ENCODE measurements at places on chromosomes 16 and 17. TPM values are rescaled to one million over a fixed set of nuclear protein-coding genes. Genes with fewer than 3 reads are reported as not detected.

GAS7 gene
- 4.9 TPM for total RNA-seq

CCL7 gene
- total RNA-seq, result not detected

LITAFD gene
- not detected for total RNA-seq

TERB1 gene
- total RNA-seq, result 0.09 TPM

LPO gene
- total RNA-seq, result not detected

MLYCD gene
- 3.3 TPM for total RNA-seq

CMTM3 gene
- 5.4 TPM for total RNA-seq

CCL16 gene
- total RNA-seq, result not detected

CCL5 gene
- not detected for total RNA-seq

TMEM88 gene
- 0.16 TPM for total RNA-seq

TAC4 gene
- not detected for total RNA-seq

GCGR gene
- total RNA-seq, result not detected

JPT2 gene
- 7.3 TPM for total RNA-seq

CRYBA1 gene
- not detected for total RNA-seq

TVP23C gene
- total RNA-seq, result 32.6 TPM

YBX2 gene
- total RNA-seq, result not detected

CTRL gene
- total RNA-seq, result 2.3 TPM

IL17C gene
- not detected for total RNA-seq

CES5A gene
- total RNA-seq, result not detected

CACNA1H gene
- under 0.01 TPM for total RNA-seq

Measured in bronchial smooth muscle cell (primary cell).